Daoy (cell line): ENCODE measurements at places on chromosomes 7 and 10.

DNA sequence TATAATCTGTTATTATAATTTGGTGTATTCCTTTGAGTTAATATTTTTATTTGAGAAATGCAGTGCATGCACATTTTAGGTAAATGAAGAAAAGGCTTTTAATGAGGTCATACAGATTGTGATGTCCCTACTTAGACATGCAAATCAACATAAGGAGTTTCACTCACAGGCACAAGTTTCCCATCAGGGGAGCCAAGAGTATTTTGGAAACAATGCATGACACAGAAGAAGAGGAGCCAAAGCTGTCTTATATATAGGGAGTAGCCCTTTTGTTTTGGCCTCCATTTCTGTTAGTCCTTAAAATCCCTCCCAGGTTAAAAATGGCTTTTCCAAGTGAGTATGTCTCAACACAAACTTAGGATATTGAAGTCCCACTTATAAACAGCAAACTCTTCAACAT, 703.4 kb upstream of the ANKRD30A start:
- no peak for DNase-seq

DNA sequence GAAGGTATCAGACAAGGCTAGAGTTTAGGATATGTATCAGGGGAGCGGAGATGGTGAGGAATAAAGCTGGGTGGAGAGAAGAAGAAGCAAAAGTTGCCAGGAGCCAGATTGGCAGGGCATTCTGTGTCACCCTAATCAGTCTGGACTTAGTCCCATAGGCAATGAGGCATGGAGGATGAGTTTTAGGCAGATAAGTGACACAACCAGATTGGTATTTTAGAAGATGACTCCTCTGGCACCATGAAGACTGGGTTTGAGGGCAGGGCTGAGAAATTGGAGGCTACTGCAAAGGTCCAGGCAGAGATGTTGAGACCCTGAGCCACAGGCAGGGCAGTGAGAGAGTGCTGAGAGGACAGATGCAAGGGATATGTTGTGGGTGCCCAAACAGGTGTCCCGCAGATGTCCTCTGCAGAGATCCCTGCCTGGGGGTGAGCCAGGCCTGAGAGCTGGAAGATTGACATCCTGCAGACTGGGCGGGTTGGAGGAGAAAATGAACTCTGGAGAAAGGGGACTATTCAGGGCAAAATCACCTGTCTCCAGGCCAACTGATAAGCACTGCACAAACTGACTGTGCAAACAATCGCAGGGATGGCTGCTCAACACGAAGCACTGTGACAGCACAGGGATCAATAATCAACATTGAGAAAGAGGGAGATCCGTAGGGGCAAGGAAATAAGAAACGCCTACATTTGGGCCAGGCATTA, 11.9 kb upstream of the HABP2 start:
- no peak for DNase-seq

DNA sequence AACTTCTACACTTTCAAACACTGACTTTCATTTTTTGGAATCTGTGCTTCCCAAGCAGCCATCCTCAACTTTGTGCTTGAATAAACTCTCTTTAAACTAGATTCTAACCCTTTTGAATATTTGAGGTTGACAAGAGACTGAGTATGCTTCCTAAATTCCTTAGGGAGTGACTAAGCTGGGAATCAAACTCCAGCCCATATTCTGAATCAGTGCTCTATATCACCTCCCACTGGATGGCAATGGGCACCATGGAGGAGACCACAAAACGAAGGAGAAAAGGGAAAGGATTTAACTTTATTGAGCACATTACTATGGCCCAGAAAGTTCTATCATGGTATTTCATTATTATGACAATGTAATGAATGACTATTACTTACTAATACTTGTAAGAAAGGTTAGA, 17.2 kb upstream of the SLC26A4 start:
- DNase-seq = peak; percentile 81

GRCh38 chr10:89118091-89118490, 89.0 kb downstream of the CH25H start:
- DNase-seq = peak; percentile 32

DNA sequence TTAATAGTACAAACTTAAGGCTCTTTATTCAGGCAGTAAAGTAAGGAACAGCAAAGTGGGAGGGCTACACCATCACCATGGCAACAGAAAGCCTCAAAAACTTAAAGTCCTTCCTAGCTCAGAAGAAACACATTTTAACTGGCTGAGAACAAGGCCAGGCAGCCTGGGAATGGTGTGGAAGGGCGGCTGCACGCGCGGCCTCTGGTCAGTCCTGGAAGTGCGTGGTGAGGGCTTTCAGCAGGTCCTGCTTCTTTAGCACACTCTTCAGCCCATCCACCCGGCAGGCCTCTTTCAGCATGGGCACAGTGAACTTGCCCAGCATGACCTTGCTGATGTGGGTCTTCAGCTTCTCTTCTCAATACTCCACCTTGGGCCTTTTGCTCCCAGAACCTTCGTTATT, 133.0 kb downstream of the CYP26A1 start:
- no peak for DNase-seq

GRCh38 chr7:86904949-86905834, 154.3 kb downstream of the ELAPOR2 start:
- peak; percentile 4 for DNase-seq

DNA sequence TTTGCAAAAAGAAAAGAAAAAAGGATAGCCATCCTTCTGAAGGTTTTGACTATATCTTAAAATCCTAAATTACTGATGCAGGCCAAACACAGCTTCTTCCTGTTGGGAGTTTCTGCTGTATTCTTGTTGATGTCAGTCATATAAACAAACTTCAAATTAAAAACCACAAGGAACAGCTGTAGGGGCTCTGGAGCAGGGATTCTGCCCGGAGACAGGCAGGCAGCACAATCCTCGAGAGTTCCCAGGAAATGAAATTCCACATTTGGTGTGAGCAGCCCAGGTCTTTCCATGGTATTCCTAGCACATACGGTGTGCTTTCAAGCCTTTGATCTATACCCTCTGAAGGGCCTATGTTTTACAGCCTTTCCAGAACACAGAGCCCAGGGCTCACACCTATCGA, 43.2 kb downstream of the INSYN2A start:
- no peak for DNase-seq

GRCh38 chr7:157176771-157177170, 38.0 kb downstream of the UBE3C start:
- no peak for DNase-seq

GRCh38 chr7:54015251-54015650, 526.9 kb upstream of the VSTM2A start:
- no peak for DNase-seq

- no peak for DNase-seq
Observed at GRCh38 chr7:151349507-151349853, 7.9 kb downstream of the NUB1 start.

- no peak for DNase-seq
Observed at GRCh38 chr7:70504254-70504653, 627.7 kb upstream of the GALNT17 start.

DNA sequence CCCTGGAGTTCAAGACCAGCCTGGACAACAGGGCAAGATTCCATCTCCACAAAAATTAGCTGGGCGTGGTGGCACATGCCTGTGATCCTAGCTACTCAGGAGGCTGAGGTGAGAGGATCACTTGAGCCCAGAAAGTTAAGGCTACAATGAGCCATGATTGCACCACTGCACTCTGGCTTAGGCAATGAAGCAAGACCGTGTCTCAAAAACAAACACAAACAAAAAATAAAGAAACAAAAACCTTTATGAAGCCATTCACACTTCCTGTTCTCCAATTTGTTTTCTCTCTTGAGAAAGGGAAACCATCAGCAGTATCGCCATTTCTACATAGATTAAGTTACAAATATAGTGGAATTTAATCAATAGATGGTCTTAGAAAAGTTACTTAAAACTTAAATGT, 19.8 kb downstream of the YME1L1 start:
- DNase-seq = no peak

DNA sequence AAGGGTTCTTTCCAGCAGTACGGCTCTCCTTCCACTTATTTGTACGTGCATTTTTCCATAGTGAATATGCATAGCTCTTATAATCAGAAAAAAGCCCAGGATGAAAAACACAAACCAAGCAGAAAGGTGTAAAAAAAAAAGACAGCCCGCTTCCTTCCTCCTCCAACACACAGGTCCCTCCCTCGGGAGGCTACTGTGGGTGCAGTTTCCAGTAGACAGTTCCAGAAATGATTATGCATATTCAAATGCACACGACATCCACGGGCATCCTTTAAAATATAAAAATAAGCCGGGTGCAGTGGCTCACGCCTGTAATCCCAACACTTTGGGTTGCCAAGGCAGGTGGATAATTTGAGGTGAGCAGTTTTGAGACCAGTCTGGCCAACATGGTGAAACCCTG, 59.9 kb downstream of the TNRC18 start:
- no peak for DNase-seq

DNA sequence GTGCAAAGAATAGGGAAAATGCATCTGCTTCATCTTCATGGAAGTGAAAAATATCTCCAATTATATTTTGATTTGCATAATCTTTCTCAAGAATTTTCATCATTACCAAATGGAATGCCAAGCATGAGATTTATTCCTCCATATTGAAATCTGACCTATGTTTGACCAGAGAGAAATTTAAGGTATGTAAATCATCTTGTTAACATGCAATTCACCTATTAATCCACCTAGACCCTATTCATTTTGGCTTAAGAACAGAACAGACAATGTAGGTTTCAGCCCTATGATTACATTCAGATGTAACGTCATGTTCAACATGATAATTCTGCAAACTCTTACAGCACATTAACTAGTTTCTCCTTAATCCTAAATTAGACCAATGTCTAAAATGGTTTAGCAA, 30.8 kb upstream of the TMEM140 start:
- DNase-seq = no peak

GRCh38 chr10:71772832-71773220, 494 bp downstream of the VSIR start:
- DNase-seq = no peak

DNA sequence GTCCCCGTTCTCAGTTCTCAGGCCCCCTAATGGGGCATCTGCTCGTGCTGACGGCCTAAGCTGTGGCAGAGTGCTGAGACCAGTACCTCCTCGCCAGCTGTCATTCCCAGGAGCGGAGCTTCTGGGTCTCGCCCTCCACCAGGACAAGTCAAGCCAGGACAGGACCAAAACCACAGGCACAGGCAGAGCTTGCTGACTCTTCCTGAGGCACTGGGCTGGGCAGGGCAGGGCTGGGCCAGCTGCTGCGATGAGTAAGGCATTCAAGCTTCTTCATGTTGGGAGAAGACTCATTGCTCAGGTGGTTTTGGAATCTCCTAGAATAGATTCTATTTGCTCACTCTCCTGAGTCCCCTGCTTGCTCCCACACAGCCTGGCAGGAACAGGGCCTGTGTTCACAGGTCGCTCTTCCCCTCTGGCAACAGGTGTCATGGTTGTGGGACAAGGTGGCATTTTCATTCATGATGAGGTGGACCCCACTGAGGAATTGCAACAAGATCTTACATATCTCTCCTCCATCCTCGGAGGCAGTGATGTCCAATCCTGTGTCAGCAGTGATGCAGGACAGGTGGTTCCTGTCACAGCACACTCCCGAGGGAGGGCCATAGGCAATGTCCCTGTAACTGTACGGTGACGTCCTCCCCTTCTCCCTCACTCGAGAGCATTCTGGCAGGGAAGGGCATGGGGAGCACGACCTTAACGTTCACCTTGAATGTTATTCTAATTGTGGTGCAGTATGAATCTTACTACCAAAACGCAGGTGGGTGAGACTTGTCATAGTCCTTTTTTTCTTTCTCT, 17.0 kb upstream of the SH3PXD2A start:
- no peak for DNase-seq

DNA sequence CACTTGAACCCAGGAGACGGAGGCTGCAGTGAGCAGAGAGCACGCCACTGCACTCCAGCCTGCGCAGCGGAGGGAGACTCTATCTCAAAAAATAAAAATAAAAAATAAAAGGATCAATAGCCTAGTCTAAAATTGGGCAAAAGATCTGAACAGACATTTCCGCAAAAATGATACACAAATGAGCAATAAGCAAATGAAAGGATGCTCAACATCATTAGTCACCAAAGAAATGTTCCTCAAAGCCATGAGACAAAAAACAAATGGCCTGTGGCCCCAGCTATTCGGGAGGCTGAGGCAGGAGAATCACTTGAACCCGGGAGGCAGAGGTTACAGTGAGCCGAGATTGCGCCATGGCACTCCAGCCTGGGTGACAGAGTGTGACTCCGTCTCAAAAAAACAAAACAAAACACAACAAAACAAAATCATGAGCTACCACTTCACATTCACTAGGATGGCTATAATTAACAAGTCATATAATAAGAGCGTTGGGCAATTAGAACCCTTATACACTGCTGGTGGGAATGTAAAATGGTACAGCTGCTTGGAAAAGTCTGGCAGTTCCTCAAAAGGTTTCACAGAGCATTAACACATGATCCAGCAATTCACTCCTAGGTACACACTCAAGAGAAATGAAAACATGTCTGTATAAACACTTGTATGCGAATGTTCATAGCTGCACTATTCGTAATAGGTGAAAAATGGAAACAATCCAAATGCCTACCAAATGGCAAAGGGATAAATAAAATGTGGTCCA, 3.1 kb downstream of the DAGLB start:
- no peak for DNase-seq

DNA sequence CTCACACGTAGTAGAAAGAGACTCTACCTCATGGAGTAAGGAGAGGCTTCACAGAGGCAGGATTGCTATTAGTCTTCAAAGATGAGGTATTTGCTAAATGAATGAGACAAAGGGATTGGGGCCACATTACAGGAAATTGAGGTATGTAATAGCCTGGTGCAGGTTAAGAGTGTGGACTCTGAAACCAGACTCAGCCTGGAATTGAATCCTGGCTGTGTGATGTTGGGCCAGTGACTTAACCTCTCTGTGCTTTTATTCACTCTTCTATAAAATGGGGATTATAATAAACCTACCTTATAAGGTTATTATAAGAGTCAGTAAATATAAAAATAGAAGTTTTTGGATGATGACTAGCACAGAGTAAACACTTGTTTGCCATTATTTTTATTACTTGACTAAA, 64.7 kb upstream of the ATRNL1 start:
- DNase-seq = no peak

DNA sequence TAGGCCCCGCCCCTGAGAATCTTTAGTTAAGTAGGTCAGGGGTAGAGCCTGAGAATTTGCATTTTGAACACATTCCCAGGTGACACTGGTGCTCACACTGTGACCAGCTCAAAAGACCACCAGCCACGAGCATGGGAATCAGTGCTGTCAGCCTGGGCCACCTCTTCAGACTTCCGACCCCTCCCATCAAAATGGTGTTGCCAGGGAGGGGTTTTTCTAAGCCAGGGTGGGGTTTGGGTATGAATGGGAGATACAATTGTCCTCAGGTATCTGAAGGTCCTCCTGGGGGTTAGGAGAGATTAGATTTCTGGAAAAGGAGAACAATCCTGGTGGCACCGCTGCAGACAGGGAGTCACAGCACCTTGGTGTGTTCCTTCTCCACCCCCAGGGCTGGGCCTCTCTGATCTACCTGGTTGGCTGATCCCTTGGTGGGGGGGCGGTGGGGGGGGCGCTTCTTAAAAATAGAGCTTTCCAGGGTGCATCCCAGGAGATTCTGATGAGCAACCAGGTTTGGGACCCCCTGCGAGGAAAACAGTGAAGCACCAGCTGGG, 111.5 kb upstream of the ANLN start:
- DNase-seq = no peak
